EH (cell line): ENCODE measurements at places on chromosomes 2 and 18.

DNA sequence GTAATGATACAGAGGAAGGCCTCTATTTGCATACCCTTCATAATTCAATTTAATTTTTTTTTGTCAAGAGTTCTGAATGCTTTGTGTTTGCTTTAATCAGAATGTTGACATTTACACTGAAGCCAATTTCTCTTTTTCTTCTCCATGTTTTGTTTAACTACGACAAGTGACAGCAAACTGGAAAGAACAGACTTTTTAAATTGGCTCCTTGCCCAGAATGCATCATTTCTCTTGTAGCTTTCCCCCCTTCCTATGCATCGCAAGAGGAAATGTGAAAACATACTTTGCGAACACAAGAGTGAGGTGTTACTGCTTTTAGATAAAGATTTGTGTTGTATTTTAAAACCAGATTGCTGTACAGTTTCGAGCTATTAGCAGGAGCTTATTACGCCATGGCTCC lies 955.2 kb upstream of the CELF4 start:
- DNase-seq: no peak

GRCh38 chr18:75204732-75205513 lies 4.0 kb downstream of the PTGR3 start:
- DNase-seq: peak; percentile 46

GRCh38 chr2:102619414-102620319 lies at the start of gene SLC9A2:
SLC9A2 (plus strand) TSS chr2:102619553; CDS start chr2:102619849, 296 bp downstream.
- DNase-seq: no peak

DNA sequence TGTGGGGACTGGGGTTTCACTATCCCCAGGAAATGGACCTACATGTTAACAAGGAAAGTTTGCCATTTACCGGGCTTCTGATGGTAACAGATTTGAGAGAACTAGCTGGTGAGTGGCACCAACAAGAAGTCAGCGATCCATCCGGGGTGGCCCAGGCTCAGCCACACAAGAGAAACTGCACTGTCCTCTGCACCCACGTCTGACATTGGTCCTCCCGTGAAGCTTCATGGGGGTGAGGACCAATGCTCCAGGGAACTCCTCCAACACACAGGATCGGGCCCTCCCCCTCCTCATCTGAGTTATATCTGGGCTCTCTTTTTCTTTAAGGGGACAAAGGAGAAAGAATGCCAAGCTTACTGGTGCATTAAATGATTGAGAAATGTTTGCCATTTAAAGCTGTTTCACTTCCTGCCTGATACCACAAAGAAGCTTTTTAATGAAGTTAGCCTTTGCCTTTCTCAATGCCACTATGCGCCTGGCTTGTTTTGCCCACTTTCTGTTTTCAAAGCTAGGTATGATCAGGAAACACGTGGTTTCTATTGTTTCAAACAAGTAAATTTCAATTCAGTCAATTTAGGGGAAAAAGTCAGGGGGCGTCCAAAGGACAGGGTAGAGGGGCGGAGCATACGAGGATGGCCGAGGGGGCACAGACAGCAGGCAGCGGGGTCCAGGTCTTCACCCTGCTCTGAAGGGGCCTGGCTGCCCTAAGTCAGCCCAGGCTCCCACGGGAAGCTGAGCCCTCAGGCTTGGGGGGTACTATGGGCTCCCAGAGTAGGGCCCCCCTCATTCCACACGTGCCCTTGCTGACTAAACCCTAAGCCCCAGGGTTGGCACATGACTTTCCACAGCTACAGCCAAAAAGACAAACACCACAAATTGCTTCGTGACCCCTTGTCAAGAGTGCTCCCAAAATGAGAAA lies 204.0 kb upstream of the ID2 start:
- no peak for DNase-seq

DNA sequence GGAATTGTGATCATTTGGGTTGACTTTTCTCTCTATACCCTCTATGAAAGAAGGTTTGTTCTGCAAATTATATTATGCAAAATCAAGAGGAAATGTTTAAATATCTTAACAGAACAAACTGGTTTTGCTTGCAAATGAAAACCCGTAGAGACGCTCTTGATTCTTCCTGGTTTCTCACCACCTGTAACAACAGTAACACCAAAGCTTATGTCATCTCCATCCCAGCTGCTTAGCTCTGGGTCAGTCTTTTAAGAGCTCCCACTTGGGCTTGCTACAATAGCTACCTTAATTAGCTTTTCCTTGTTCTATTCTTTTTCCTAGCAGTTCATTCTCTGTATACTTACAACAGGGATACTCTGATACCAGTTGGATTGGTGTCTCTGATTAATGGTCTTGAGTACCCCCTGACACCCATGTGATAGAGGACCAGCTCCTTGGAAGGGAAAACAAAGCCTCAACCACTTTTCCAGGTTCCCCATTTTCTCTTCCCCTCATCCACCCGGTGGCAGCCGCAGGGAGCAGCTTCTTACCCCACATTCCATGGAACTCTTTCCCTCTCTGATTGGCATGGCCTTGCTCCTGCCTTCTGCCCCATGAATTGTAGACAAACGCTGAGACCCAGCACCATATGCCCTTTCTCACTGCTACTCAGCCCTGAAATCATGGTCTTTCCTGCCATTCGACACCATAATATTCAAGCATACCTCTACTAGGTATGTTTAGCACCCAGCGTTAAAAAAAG lies 27.7 kb downstream of the TMEM182 start:
- DNase-seq: no peak

- no peak for DNase-seq
Observed at GRCh38 chr18:74154716-74155115, 6.4 kb downstream of the TIMM21 start.

DNA sequence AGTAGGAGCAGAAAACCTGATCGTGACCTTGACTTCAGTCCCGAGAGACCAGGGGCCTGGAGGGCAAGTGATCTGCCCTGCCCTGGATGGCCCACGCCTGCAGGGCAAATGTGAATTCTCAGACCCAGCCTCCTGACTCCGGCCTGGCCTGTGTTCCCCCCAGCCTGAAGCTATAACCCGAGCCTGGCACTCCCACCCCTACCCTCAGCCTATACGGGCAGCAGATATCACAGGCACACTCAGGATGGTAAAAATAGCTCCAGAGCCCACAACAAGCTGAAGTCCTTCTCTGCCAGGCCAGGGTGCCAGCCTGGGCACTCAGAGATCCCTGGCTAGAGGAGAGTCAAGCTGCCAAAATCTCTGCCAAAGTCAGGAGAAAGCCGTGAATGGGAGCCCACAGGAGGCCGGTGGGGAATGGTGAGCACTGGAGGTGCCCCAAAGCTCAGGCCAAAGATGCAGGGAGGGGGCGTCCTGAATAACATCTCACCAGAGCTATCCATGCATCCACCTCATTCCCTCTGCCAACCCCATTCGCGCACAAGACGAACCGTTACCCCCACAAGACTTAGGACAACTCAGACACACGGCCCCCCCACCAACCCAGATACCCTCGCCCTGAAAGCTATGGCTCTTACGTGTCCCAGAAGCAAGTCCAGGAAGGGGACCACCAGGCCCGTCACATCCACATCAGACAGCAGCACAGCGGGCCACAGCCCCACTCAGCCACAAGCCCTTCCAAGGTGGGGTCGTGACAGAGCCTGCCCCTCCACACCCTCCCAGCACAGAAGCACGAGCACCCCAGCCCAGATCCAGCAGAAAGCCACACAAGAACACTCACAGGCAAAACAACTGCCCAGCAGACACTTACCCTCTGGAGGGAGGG lies 144.9 kb downstream of the TNS1 start:
- DNase-seq: no peak

- peak; percentile 54 for DNase-seq
Observed at GRCh38 chr2:149616681-149617456, 29.3 kb upstream of the MMADHC start.

- no peak for DNase-seq
Observed at GRCh38 chr2:2950403-2950952, 427.1 kb downstream of the EIPR1 start.

DNA sequence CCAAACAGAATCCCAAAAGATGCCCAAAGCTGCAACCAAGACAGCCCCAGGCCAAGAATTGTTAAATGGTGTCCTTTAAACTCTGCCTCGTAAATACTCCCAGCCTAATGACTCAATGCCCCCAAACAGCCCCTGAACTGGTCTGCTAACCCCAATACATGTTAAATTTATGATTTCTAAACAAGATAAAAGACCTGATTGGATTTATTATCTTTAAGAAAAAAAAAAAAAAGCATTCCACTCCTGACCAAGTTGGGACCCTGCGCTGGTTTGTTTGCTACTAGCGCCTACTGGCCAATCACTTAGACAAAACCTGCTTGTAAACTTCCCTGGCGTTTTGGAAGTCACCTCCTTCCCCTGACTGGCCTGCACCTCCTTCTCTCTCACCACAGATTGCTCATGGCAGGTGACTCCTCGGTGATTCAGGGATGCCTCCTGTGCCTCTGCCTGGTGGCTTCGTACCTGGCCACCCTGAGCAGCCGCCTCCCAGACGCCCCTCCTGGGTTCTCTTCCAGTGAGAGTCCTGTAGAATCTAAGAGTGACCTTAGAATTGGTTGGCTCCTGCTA lies 121.3 kb downstream of the BCL11A start:
- DNase-seq: no peak

DNA sequence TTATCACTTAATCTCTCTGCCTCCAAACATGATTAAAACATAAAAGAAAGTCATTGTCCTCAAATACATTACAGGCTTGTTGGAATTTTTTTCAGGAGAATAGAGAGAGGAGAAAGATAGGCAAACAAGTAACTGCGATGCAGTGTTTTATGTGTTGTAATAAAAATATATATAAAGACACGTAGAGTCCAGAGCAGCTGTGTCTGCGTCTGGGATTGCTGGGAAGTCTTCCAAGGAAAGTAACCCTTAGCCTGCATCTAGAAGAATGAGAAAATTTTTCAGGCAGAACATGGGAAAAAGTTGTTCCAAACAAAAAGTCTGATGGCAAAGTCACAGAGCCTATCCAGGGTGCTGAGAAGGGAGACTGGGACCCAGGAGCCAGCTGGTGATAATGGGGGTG lies 91.8 kb upstream of the ST6GAL2 start:
- peak; percentile 74 for DNase-seq

- DNase-seq: peak; percentile 39
Observed at GRCh38 chr2:177165721-177166711, 46.6 kb upstream of the HNRNPA3 start.

GRCh38 chr2:197131558-197131855 lies 179.1 kb downstream of the ANKRD44 start:
- DNase-seq: no peak

DNA sequence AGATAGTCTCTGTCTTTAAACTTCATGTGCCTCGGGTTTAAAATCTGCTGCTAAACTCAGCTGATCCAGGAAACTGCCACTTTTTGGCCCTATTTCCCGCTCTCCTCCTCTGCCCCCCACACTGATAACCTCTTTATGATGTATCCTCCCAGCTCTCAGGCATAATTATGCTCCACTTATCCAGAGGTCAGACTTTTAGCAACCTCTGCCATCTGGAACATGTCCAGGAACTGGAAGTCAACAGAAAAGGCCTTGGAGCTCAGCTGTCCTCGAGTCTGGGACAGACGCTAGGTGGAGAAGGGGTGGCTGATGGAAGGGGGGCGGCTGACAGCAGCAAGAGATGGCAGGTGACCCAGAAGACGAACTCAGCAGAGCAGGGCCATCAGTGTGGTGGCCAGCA lies 41.2 kb downstream of the ASAP2 start:
- DNase-seq: no peak

DNA sequence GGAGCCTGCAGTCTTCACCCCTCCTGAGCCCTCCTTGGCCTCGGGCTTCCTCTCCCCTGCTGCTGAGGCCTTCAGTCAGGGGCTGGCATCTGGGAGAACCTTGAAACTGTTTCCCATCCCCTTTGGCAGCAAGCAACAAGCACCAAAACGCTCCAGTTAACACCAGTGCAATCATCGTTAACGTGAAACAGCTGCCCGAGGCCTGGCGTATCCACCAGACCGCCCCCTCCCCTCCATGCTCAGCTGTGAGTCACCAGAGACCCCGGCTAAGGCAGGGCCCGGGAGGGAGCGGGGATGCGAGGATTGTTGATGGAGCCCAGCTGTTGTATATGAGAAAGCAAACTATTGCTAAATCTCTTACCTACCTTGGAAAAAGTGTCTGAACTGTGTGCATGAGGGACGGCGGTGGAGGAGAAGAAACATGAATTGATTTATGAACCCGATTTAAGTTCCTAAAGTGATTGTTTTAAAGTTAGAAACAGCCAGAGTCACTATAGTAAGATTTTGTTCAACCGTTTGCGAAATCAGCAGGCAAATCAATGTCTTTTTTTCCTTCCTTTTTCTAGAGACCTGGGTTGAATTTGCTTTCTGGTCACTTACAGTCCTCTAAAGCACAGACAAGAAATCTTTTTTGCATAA lies 5.2 kb downstream of the ZFP36L2 start:
- peak; percentile 69 for DNase-seq

- no peak for DNase-seq
Observed at GRCh38 chr2:236252602-236253001, 11.6 kb downstream of the ASB18 start.

DNA sequence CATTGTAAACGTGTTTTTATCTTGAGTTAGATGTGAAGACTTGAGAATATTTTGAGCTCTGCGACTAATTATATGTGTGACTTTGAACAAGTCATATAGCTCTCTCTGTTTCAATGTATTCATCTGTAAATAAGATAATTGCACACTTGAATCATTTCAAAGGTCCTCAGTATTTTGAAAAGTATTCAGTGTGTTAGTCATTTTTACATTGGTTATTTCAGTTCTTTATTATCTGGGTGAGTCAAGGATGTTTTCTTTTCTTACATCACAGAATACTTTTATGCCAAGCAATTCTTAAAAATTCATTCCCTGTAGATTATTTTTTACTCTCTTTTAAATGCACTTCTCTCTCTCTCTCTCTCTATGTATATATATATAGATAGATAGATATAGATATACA lies 1098.0 kb upstream of the ZEB2 start:
- peak; percentile 75 for DNase-seq

DNA sequence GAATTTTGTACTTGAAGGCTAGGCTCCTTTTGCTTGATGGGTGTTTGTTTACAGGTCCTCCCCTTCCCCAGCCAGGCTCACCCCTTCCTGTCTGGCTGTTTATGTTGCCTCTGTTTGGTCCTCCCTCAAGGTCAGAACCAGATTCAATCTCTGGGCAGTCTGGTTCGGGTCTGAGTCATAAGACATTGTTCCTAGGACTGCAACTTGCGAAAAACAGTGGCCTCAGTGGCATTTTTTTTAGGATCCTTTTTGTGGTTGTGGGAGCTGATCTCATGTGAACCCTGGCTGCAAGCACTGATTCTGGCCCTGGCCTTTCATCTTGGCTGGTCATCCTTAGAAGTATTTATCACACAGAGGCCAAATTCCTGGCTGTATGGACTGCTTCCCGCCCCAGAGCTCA lies 370.4 kb downstream of the CLIP4 start:
- DNase-seq: peak; percentile 30

GRCh38 chr2:134327367-134327766 lies 73.5 kb downstream of the MGAT5 start:
- peak; percentile 30 for DNase-seq

DNA sequence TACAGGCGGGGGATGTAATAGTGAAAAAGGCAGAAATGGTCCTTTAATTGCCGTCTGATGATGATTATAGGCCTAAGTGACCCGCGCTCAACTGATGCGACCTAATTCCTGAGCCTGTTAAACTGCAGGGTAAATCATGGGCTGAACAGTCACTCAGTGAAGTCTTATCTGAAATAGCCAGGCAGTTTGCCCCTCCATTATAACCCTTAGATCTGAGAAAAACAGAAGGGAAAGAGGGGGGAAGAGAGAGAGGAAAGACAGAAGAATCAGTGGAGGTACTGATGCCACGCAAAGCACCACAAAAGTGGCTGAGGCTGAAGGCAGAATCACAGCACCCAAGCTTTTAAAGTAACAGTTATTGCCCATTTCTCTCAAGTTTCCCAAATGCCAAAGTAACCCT lies 73.1 kb upstream of the DNMT3A start:
- DNase-seq: no peak

- no peak for DNase-seq
Observed at GRCh38 chr18:10846657-10847407, 302.5 kb downstream of the PIEZO2 start.

- DNase-seq: no peak
Observed at GRCh38 chr2:30222636-30223360, 8.5 kb upstream of the LBH start.
